ENCODE measurements at places on chromosomes 7 and 10.

- DNase-seq: no peak
Observed at GRCh38 chr10:74823791-74824183, 2.6 kb upstream of the KAT6B start.

DNA sequence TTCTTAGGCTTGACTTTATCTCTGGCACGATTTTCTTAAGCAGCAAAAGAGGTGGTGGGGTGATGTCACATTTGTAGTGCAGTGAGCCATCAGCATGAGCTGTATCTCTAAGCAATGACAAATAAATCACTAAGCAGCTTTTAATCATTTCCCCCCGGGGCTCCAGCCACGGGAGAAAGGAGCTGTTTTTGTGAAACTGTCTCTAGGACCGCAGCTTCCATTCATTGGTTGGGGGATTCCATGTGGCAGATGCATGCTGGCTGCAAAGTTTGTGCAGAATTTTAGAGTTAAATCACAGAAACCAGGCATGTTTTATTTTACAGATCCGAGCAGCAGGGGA, 464 bp downstream of the KIAA1217 start:
- no peak for DNase-seq

DNA sequence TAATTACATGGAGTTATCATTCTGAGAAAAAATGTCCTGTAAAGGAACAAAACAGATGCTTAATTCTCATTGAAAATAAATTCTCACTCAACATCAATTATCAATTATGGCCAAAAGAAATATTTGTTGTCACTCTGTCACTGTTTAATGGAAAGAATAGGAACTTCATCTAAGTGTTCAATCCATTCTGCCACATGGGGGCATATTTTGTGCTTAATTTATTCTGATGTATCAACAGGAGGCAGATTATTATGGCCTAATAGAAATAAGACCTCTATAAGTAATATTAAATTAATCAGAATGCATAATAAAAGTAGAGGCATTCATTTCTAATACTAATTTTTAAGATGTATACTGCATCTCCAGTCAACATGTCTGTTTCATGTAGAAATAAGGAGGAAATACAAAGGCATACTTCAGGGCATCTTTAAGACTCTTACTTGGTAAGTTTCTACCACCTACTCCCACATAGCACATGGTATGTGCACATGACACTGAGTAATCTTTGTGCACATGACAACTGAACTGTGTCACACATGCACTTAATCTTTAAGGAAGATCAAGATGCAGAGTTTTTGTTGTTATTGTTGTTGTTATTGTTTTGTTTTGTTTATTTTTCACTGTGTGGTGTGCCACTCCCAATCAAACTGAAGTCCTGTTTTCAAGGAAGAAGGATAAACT, 420.4 kb upstream of the SEMA3A start:
- no peak for DNase-seq

- DNase-seq: no peak
Observed at GRCh38 chr10:132844069-132844809, 58.3 kb upstream of the NKX6-2 start.

GRCh38 chr7:51456431-51457060, 139.9 kb upstream of the COBL start:
- no peak for DNase-seq

DNA sequence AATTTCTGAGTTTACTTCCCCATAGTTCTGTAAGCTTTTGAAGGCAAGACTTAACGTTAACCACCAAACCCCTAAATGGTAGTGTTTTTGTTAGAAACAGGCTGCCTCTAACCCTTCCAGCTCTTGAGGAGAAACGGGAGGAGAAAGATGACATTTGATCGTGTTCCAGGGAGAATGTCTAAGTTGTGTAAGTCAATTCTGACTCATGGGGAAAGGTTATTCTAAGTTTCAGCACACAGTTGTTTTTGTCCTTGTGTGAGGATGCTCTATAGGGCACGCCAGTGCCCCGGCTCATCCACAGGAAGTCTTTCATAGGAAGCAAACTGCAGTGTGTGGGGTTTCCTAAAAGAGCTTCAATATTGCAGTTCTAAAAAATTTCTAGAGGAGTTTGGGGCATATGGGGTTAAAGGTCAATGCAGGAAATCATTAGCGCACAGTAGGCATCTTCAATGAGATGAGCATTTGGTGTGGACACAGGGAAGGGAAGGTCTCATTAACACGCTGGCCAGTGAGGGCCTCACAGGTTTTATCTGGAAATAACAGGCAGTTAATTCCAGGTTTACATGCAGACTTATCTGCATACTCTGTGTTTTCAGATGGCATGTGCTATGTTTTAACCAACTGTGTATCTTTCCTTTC, 638.2 kb upstream of the IGFBP3 start:
- DNase-seq: no peak

DNA sequence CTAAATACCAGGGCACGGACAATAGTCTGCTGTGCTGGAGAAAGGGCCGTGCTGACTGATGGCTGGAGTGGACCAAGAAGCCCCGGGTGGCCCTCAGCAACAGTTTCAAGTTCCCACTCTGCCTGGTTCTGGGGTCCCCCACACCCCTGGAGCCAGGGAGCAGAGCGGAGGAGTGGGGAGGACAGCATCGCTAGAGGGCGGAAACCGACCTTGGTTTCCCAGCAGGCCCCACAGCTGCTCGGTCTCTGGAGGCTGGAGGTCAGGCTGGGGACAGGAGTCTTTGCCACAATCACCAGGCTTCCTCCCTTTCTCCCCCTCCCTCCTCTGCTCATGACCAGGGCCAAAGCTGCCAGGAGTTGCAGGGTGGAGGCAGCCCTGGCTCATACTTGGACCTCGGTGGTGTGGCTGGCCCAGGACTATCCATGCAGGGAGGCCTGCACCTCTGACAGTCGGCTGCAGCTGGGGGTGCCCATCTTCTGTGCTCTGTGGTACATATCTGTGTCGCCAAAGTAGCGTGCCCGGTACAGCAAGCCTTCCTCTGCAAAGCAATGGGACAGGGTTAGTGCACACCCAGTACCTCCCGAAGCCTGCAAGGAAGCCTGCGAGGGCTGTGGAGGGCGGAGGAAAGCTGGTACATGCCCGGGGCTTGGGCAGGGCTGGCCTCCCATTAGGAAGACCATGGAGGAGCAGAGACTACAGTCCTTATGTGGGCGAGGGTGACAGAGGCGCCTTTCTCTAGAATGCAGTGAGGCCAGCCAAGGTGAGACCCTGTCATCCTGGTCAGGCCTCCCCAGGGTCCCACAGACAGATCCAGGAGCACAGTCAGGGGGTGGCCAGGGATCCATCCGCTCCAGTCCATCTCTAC, 19.1 kb downstream of the DNAJB12 start:
- peak; percentile 41 for DNase-seq

GRCh38 chr7:136514776-136515175, 353.7 kb upstream of the CHRM2 start:
- no peak for DNase-seq

DNA sequence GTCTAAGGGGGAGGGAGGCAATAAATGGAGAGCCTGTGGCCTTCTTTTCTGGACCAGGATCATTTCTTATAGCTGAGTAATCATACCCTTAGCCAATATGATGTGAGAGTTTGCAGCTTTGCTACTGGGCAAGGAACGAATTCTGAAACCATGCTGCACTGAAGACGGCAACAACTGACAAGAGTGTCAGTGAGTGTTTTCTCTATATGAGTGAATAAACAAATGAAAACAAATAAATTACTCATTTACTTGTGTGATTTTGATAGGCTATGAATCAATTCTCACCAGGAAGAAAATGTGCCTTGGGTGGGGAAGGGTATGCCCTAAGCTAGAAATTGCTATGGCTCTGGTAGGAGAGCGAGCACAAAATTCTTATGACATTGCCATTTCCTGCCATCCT, 79.4 kb upstream of the LRRN3 start:
- no peak for DNase-seq

DNA sequence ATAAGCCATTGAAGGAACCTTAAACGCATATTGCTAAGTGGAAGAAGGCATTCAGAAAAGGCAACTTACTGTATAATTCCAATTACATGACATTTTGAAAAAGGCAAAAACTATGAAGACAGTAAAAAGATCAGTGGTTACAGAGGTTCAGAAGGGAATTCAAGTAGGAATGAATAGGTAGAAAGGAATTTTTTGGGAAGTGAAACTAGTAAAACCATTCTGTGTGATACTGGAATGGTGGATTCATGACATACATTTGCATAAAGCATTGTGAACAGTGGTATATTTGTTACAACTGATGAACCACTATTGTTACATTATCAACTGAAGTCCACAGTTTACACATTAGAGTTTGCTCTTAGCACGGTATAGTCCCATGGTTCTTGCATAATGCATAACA, 114.2 kb upstream of the GPR22 start:
- DNase-seq: no peak

DNA sequence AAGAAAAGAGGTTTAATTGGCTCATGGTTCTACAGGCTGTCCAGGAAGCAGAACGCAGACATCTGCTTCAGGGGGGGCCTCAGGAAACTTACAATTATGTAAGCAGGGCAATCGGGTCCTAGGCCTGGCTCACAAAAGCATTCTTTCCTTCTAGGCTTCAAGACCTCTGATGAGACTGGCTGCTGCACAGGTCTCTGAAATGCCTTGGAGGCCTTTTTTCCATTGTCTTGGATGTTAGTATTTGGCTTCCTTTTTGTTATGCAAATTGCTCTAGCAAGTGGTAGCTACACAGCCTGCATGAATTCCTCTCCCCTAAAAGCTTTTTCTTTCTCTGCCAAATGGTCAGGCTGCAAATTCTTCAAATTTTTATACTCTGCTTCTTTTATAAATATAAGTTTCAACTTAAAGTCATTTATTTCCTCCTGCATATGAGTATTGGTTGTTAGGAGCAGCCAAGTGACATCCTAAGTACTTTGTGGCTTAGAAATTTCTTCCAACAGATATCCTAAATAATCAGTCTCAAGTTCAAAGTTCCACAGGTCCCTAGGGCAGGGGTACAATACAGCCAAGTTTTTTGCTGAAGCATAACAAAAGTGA, 83.1 kb upstream of the SEMA3A start:
- no peak for DNase-seq

- no peak for DNase-seq
Observed at GRCh38 chr10:91137011-91137643, 83.3 kb upstream of the PCGF5 start.

DNA sequence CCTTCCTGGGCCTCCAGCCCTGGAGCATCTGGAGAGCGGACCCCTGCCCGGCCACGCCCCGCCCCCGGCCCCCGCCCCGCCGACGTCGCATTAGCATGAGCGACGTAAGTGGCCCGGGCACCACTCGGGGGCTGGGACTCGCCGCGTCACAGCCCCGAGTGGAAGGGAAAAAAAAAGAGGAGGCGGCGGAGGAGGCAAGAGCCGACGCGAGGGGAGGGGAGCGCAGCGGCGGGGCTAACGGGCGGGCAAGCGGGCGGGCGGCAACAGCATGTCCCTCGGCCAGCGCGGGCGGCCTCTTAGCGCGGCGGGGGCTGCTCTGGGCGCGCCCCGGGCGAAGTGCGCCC, at the start of gene SLC18A3:
Gene SLC18A3, plus strand, starts transcription at position 197 of the 344 bp plus-strand sequence. CDS start 431 bp downstream, outside the sequence.
- DNase-seq: no peak

GRCh38 chr10:86223256-86223655, 143.3 kb downstream of the GRID1 start:
- no peak for DNase-seq

- DNase-seq: no peak
Observed at GRCh38 chr7:133470-133869, 58.9 kb upstream of the FAM20C start.

GRCh38 chr7:148828965-148829364, 55.1 kb downstream of the EZH2 start:
- no peak for DNase-seq

DNA sequence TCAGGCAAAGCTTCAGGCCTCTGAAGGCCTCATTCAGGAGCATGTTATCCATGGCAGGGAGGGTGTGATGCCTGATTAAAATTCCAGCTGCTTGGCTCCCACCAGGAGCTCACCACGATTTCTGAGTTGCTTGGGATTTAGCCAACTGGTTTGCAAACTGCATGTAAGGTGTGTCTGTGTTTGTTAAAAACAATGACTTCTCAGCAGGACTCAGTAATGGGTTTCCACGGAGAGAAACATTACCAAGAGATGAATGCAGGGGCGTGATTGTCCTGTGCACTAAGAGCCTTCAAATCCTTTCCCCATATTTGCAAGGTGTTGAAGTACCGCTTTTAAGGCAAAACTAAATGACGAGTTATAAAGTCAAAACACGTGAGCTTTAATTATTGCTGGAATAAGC, 88.8 kb upstream of the BTBD16 start:
- no peak for DNase-seq

- DNase-seq: no peak
Observed at GRCh38 chr7:67894746-67895145, 898.1 kb downstream of the TYW1 start.

GRCh38 chr7:56218510-56218909, 102.3 kb upstream of the NUPR2 start:
- no peak for DNase-seq

- no peak for DNase-seq
Observed at GRCh38 chr10:48377751-48378530, 71.5 kb downstream of the MAPK8 start.

- no peak for DNase-seq
Observed at GRCh38 chr7:110835218-110835617, 255.7 kb upstream of the LRRN3 start.

DNA sequence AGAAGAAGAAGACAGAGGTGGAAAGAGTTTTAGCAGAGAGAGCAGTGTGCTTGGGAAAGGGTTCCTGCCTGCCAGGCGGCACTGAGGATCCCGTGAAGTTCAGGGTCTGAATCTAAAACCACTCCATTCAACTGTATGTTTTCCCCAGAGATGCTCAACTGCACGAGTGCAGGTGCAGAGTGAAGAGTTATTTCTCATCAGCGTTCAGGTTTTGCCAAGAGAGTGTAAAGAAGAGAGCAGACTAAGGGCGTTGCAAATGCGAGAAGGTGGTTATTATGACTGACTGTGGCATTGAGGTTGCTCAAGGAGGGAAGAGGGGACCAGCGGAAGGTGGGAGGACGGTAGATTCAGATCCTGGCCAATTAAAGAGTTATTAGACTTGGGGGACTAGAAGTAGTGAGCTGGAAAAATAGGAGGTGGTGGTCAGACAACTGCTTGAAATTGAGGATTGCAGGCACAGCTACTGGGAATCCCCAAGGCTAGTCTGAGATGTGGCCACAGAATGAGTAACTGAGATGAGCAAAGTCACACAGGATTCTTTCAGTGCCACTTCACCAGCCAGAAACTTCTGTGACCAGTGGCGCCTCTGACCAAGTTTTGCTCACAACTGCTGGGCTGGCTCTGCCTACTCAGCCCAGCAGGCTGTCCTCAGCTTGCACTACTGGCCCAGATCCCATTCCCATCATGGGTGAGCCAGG, 29.1 kb downstream of the STRA8 start:
- no peak for DNase-seq

GRCh38 chr7:49623943-49624342, 149.5 kb upstream of the VWC2 start:
- no peak for DNase-seq

All from T-helper 1 cell (primary cell).